ENCODE measurements at places on chromosomes 2 and 18.

- DNase-seq = no peak
Measured at GRCh38 chr2:190205657-190206056, 114.0 kb downstream of the HIBCH start.

DNA sequence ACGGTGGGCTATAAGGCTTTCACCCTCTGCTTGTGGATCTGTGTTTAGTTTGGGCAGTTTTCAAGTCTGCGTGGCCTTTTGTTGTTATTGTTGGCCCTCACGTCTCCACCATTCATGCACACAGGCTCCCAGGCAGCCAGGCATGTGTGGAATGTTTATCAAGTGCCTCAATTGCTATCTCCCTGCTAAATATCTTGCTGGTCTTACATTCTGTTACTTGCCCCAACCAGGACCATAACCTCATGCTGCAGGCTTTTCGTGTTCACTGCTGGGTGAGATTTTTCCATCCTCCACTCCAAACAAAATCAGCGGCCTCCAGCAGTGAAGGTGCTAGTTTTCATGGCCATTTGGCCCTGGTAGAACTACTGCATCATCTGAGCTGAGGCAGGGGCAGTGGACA lies 63.0 kb upstream of the DSC1 start:
- peak; percentile 38 for DNase-seq

DNA sequence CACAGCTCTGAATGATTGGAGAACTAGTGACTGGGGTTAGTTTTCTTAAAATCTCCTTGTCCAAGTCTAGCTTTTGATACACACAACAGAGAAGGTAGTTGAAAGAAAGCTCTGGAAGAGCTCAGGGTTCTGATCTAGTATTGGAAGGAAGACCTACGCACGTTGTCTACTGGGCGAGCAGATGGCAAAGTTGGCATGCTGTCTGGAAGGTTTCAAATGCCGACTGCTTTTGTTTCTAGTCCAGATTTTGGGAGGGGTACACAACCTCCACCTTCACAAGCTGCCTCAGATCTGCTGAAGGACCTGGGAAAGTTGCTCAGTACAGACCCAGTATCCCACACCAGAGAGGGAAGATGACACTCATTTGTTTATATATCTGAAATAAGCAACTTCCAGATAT lies 507.3 kb downstream of the RNF144A start:
- DNase-seq = no peak

GRCh38 chr2:137369106-137369505 lies 595.2 kb upstream of the HNMT start:
- no peak for DNase-seq

- no peak for DNase-seq
Measured at GRCh38 chr2:10778724-10779115, 33.9 kb downstream of the PDIA6 start.

DNA sequence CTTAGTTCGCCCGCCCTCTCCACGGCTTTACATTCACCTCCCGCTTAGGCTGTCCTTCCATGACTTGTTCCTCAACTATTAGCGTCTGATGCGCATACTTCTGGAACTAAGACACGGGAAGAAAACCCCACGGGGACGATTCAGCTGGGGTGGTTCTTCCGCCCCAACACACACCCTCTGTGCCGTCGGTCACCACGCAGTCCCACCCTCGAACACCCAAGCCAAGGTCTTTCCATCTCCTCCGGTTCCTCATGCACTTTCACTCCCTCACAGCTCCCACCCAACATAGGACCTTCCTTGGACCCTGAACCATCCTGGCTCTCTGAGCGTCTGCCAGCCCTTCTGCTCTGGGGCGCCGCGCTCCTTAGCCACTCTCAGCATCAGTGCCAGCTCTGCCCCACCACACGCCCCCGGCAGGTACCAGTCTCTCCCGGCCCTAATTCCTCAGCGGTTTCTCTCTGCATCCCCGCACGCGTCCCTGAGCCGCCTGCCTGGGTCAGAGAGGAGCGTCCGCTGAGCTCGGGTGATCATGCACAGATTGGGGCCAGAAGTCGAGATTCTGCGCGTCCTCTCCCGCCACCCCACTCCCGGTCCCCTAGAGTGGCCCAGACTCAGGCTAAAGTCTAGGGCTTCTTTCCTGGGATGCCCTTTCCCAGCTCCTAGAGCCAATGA lies 522 bp upstream of the SRD5A2 start:
- no peak for DNase-seq

All from T47D (cell line).